ENCODE measurements at places on chromosomes 11 and 22. TPM values are rescaled to one million over a fixed set of nuclear protein-coding genes. Genes with fewer than 3 reads are reported as not detected.

DNA sequence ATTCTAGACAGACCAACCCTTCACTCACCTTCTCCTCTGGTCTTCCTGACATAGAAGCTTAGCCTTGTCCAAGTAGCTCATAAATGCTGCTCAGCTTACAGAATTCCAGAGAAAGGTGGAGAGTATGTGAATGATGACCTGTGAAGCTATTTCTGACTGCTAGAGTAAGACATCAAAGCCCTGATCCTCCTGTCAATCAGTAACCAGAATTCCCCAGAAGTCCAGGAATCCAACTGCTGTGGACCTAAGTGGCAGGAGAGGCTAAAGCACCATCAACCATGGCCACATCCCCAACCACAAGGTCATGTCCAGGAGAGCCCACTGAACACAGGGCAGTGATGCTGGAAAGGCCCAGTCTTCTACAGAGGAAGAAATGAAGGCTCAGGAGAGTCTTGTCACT lies 2.6 kb downstream of the OR51G2 start:
- H3K4me1 ChIP-seq, result no peaks in the 10 kb centered on the region

DNA sequence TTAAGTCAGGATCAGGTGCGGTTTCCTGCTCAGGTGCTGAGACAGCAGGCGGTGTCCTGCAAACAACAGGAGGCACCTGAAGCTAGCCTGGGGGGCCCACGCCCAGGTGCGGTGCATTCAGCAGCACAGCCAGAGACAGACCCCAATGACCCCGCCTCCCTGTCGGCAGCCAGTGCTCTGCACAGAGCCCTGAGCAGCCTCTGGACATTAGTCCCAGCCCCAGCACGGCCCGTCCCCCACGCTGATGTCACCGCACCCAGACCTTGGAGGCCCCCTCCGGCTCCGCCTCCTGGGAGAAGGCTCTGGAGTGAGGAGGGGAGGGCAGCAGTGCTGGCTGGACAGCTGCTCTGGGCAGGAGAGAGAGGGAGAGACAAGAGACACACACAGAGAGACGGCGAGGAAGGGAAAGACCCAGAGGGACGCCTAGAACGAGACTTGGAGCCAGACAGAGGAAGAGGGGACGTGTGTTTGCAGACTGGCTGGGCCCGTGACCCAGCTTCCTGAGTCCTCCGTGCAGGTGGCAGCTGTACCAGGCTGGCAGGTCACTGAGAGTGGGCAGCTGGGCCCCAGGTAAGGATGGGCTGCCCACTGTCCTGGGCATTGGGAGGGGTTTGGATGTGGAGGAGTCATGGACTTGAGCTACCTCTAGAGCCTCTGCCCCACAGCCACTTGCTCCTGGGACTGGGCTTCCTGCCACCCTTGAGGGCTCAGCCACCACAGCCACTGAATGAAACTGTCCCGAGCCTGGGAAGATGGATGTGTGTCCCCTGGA lies at the start of gene MYO7A:
Gene MYO7A, plus strand, starts transcription at position 327 of the 772 bp plus-strand sequence. CDS start 2,389 bp downstream, outside the sequence.
- no peak within 1 kb of the TSS for H3K27ac ChIP-seq
- no peaks in the 10 kb centered on the region for H3K36me3 ChIP-seq
- peaks cover 14% of the 10 kb centered on the region for H3K4me1 ChIP-seq
- H3K27me3 ChIP-seq, result no peaks in the 10 kb centered on the region

DNA sequence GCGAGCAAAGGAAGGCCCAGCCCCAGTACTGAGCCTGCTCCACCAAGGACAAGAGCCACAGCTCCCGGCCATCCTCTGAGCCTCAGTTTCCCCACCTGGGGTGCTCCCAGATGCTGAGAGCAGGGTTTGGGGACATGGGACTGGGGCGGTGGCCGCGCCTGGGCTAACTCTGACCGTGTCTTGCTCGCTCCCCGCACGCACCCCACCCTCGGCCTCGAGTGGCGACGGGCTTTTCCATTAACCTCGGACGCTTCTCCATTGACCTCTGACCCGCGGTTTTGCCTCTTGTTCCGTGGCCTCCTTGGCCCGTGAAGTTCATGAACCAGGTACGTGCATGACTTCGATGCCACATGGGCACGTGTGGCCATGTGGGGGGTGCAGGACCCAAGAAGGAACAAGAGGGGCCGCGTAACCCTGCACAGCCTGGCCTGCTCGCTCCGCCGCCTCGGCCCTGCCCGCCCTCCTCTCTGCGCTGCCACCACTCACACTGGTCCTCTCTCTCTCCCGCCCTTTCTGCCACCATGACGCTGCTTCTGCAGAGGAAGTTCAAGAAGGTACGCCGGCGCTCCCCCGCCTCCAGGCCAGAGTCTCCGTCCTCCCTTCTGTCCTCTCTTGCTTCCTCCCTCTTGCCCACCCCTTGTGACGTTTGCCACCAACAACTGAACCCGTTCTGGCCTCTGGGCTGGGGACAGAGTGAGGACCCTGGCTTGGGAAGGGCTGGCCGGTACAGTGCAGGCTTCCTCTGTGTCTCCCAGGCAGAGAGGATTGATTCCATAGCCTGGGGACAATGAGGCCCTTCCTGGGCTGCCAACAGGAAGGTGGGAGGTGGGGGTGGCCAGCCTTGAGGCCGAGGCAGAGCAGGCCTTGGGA lies 6.9 kb downstream of the TNNT3 start:
- H3K4me3 ChIP-seq, result no peak overlapping the region
- DNase-seq, result no peak
- H3K4me1 ChIP-seq, result no peaks in the 10 kb centered on the region

DNA sequence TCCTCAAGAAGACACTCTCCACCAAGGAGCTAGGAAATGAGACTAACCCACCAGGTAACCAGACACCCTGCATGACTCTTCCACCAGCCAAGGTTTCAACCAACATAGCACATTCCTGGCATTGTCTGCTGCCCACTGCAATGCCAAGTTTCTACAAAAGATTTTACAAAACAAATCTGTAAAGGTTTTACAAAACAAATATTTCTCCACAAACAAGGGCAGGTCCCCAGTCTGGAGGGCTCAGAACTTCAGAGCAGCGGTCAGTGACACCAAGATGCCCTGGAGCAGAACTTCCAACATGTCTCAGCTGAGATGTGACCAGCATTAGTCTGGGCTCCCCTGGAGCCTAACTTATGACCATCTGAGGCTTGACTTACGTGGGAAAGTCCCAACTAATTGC lies 14.0 kb downstream of the GALNT18 start:
- no peaks in the 10 kb centered on the region for H3K27me3 ChIP-seq
- H3K4me1 ChIP-seq, result no peaks in the 10 kb centered on the region
- no peak overlapping the region for H3K4me3 ChIP-seq

SNX15 gene
- total RNA-seq, result 24.5 TPM

GRCh38 chr11:19810852-19811251 lies 98.2 kb downstream of the NAV2 start:
- no peak overlapping the region for H3K27ac ChIP-seq
- no peak overlapping the region for H3K4me3 ChIP-seq
- no peaks in the 10 kb centered on the region for H3K4me1 ChIP-seq
- H3K36me3 ChIP-seq, result no peaks in the 10 kb centered on the region
- DNase-seq, result no peak
- no peaks in the 10 kb centered on the region for H3K27me3 ChIP-seq

DNA sequence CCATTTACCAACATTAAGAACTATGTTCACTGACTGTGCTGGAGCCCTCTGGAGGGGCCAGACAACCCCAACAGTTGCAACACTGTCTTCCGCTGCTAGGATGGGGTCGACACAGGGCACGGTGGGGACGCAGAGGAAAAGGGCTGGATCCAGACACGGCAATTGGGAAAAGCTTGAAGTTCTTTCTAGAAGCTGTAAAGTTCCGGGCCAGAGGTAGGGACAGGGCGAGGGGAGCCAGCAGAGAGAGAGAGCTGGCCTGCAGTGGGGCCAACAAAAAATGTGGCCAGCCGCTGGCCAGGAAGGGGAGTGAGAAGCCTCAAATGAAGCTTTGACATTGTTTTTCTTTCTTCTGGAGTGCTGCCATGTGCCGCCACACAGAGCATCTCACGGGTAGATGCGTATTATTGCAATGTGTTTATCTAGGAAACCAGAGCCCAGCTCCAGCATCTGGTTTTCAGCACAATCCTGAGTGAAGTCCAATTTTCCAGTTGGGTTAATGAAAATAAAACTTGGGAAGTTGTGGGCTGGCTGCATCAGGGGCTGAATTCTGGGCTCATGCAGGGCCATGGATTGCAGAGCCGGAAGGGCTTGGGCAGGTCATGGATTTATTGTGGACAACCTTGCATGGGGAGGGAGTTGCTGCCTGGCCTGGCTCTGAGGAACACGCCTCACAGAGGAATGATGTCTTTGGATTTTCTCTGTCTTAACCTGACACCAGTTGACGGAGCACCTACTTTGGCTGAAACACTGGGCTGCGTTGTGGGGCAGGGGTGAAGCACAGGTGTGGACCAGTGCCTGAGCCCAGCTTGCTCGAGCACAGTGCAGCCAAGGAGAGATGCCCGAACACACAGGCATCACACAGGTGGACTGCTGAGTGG lies 67.6 kb upstream of the AMPD3 start:
- no peak overlapping the region for H3K4me3 ChIP-seq
- no peaks in the 10 kb centered on the region for H3K27me3 ChIP-seq
- no peak overlapping the region for H3K27ac ChIP-seq
- H3K4me1 ChIP-seq, result no peaks in the 10 kb centered on the region

DNA sequence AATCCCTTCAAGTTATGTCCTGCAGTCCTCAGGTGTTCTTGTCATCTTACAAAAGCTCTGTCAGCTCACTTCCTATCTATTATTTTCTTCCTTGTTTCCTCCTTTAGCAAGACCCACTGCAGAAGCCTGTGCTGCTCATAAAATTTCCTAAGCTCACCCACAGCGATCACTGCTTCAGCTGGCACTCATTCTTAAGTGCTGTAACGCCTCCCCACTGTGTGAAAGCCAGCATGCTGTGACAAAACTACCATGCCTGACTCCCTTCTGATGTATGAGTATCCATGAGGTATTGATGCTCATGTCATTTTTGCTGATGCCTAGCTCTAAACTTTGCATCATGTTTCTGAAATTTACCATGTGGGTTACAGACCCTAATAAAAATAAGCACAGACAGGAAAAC lies 41.5 kb upstream of the CNTN5 start:
- no peaks in the 10 kb centered on the region for H3K36me3 ChIP-seq
- no peaks in the 10 kb centered on the region for H3K27me3 ChIP-seq
- H3K4me1 ChIP-seq, result no peaks in the 10 kb centered on the region
- H3K27ac ChIP-seq, result no peak overlapping the region

- H3K36me3 ChIP-seq, result no peaks in the 10 kb centered on the region
- no peak for DNase-seq
- H3K27ac ChIP-seq, result no peak overlapping the region
- H3K4me1 ChIP-seq, result peaks cover 26% of the 10 kb centered on the region
- no peak overlapping the region for H3K4me3 ChIP-seq
Measured at GRCh38 chr11:64355078-64355940, 3.7 kb upstream of the RPS6KA4 start.

GRCh38 chr11:112279901-112280267 lies 19.2 kb upstream of the PLET1 start:
- peaks cover 23% of the 10 kb centered on the region for H3K4me1 ChIP-seq
- H3K4me3 ChIP-seq, result peak overlapping the region; percentile 67
- DNase-seq, result peak; percentile 71

GRCh38 chr11:77142091-77142975 lies 14.3 kb downstream of the MYO7A start:
- no peaks in the 10 kb centered on the region for H3K36me3 ChIP-seq
- peak; percentile 17 for DNase-seq
- no peak overlapping the region for H3K27ac ChIP-seq
- no peaks in the 10 kb centered on the region for H3K27me3 ChIP-seq
- H3K4me3 ChIP-seq, result no peak overlapping the region
- H3K4me1 ChIP-seq, result peaks cover 9% of the 10 kb centered on the region

DNA sequence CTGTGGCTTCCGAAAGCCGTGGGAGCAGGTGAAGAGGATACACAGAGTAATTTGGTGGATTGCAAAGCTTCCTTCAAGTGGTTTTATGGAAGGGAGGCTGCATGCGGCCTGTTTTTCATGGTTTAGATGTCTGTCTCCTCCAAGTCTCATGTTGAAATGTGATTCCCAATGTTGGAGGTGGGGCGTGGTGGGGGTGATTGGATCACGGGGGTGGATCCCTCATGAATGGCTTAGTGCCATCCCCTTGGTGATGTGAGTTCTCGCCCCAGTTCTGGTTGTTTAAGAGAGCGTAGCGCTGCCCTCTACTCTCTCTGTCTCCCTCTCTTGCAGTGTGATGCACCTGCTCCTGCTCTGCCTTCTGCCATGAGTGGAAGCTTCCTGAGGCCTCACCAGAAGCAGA lies 247.8 kb upstream of the B3GAT1 start:
- H3K27me3 ChIP-seq, result no peaks in the 10 kb centered on the region
- DNase-seq, result no peak
- H3K27ac ChIP-seq, result no peak overlapping the region
- H3K36me3 ChIP-seq, result no peaks in the 10 kb centered on the region
- H3K4me1 ChIP-seq, result no peaks in the 10 kb centered on the region

DNA sequence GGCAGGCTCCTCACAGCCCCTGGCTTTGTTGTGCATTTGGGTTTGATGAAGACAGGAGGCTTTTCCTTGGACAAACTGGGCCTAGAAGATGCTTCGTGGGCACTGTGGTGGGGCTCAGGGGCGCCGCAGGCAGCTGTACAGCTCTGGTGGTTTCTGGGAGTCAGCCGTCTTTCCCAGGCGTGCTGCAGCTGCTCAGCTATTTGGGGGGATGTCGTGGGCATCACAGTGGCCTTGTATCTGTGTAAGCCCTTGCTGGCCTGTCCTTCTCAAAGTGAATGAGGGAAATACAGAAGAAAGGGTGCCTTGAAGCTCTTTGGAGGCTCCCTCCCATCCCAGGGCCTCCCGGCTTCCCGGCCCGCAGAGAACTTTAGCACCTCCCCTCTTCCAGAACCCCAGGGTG lies 89.5 kb downstream of the TBC1D22A start:
- H3K4me1 ChIP-seq, result peaks cover 6% of the 10 kb centered on the region
- H3K36me3 ChIP-seq, result peaks cover 8% of the 10 kb centered on the region
- H3K27me3 ChIP-seq, result no peaks in the 10 kb centered on the region
- DNase-seq, result no peak

DNA sequence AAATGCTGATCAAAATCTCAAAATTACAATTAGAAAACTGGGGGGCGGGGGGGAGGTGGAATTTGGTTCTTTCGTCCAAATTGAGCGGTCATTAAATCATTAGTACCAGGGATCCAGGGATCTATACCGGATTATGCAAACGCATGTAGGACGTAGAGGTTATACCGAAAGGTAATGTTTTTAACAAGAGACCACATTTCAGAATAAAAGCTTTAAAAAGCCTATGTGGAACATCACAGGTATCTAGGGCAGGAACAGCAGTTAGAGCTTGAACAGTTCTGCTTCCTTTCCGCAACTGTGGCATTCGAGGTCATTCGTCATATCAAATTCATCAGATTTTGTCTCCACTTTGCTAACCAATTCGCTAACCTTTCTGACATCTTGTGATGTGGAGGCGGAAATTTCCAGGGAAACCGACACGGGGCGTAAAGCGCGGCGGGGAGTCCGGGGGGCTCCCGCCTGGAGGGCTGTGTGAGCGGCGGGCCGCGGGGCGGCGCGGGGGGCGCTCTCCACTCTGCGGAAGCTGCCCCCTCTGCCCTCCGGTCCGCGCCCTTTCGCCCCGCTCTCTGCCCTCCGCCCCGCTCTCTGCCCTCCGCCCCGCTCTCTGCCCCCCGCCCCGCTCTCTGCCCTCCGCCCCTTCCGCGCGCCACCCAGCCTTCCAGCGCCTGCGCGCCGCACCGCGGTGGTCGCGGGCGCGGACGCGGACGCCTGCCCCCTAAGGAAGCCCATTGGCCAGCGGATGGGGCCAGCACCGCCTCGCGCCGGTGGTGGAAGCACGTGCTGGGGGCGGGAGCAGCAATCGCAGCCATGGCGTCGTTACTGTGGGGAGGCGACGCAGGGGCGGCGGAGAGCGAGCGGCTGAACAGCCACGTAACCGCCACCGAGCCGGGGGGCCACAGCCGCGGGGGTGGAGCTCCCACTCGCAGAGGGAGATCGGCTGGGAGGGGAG lies at the start of gene DDX25:
Gene DDX25, plus strand, starts transcription at position 798 of the 949 bp plus-strand sequence. Its CDS starts 10 bp downstream, at position 808.
- no peak within 1 kb of the TSS for H3K27ac ChIP-seq
- H3K36me3 ChIP-seq, result peaks cover 13% of the 10 kb centered on the region
- peak; percentile 40 for DNase-seq

SLCO2B1 gene
- total RNA-seq, result 2.4 TPM

OR52N4 gene
- 1.6 TPM for total RNA-seq

LRRC74B gene
- total RNA-seq, result not detected

CHST1 gene
- total RNA-seq, result not detected
